ENCODE measurements at places on chromosomes 2 and 18.
A peak's percentile ranks its signal among the peaks of the same experiment; 100 is the strongest.

GRCh38 chr2:240232264-240232915, 91.9 kb upstream of the OTOS start:
- DNase-seq = no peak

GRCh38 chr2:160901613-160902012, 258.6 kb upstream of the TANK start:
- DNase-seq = no peak

- no peak for DNase-seq
These were observed 249.8 kb downstream of the CYP26B1 start for GRCh38 chr2:71897836-71898235.

- no peak for DNase-seq
These were observed 208.1 kb downstream of the ASB1 start for GRCh38 chr2:238634701-238635357.

DNA sequence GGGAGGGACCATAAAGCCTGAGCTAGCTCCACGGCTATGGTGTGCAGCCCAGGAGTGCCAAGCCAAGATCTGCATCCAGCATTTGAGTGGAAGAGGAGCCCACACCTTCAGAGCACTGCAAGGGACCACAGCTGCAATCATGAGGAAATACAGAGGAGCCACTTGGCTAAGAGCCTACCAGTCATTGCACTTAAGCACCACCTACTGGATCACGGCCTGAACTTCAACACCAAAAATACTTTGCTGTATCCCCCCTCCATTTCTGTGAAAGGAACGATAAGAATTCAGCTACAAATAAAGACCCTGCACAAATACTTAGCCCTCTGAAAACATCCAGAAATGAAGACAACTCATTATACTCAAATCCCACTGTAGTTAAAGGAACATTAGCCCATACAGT, 545.3 kb downstream of the TSN start:
- DNase-seq = no peak

GRCh38 chr2:160406591-160407392, 86.8 kb downstream of the RBMS1 start:
- DNase-seq = peak; percentile 48

DNA sequence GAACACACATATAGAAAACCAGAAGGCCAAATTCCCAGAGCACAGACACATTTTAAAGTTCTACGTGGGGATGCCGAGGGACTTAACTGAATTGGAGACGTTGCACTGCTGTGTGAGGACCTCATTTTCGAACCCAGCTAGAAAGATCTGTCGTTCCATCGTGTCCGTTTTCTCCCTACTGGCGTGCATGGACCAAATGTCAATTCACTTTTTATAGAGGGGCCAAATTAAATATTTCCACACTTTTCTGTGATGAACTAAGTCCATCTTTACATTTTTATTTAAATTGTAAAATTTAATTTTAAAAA, 692 bp upstream of the TSHZ1 start:
- DNase-seq = no peak

DNA sequence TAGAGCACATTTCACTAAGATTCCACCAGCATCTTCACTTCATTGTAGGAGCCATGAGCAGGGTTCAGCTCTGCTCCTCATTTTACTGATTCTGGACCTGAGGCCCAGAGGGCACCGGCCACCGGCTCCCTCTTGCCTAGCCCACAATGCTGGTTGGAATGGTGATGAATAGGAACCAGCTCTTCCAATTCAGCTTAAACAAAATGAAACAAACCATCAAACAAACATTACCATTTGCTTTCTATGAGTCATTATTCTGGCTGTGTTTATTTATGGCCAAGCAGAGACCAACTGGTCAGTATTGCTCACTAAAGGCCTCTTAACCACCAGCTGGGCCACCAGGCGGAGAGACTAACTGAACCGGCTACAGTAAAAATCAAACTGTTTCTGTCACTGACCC, 176.7 kb downstream of the MTX2 start:
- DNase-seq = no peak

- DNase-seq = no peak
These were observed 43.6 kb downstream of the SCN9A start for GRCh38 chr2:166332106-166332505.

GRCh38 chr2:86617738-86618137, 5.9 kb downstream of the RNF103 start:
- no peak for DNase-seq

DNA sequence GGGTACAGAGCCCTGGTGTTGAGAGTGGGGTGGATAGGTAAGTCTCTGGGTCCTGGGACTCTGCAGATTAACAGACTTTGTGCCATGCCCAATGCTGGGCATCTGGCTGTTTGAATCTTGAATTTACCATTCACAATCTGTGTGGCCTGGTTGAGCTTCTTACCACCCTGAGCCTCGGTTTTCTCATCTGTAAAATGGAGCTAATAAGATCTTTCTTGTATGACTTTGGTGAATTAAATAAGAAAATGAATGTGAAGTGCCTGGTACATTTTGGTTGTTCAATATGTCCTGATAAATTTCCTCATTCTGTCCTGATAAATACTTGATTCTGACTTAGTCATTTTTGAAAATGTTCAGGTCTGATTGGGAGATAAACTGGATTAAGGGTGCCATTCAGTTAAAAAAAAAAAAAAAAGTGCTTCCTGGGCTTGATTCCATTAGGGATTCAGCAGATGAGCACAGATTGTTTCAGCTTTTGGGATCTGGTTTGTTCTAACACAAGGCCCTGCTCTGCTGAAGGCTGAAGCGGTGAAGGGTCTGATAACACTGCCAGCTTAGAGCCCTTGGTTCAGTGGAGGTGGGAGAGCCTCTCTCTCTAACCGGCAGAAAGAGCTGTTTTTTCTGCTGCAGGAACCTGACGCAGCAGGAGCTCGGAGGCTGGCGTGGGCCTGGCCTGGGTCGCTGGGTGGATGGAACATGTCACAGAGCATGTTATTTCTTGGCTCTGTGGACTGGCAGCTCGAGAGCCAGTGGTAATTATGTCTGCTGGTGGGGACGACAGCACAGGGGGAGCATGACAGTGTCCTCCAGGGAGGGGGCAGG, 84.5 kb upstream of the MCFD2 start:
- no peak for DNase-seq

GRCh38 chr2:220452561-220452960, 825.1 kb downstream of the SLC4A3 start:
- DNase-seq = no peak

DNA sequence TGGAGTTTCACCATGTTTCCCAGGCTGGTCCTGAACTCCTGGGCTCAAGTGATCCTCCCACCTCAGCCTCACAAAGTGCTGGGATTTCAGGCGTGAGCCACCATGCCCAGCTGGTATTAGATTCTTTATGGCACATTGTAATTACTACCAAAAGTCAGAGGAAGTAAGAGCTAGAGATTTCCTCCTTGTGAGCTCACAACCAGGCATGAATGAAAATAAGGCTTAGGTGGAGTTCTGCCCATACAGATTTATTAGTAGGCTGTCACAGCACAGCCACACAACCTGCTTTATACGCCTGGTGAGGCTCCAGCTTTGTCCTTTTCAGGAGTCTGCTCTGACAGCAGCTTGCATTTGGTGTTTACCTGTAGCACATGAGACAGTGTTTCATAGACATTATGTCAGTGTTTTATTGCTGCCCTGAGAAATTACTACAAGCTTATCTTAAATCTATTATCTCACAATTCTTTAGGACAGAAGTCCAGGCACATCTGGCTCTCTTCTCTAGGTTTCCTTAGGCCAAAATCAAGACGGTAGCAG, 156.6 kb downstream of the TANC1 start:
- no peak for DNase-seq

- DNase-seq = no peak
These were observed 224.1 kb upstream of the PXDN start for GRCh38 chr2:1968209-1968987.

- no peak for DNase-seq
These were observed 1221.0 kb downstream of the SUCLG1 start for GRCh38 chr2:83238111-83238510.

DNA sequence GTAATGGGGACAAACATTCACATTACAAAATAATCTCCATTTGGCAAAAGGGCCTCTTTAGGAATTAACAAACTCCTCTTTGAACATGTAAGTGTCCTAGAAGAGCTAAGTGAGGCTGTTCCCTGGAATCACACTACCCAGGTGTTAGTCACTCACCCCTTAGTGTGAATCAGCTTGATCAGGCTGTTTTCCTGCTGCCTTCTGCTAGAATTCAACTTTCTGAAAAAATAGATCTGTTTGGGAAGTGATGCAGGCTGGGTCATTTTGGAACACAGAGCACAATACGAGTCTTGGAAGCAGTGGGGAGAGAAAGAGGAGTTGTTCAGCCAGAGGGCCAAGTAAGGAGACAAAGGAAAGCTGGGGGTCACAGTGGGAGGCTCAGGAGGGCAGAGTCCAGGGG, 40.0 kb downstream of the TTC32 start:
- no peak for DNase-seq

GRCh38 chr2:217610401-217610814, 392.4 kb downstream of the TNS1 start:
- peak; percentile 31 for DNase-seq

DNA sequence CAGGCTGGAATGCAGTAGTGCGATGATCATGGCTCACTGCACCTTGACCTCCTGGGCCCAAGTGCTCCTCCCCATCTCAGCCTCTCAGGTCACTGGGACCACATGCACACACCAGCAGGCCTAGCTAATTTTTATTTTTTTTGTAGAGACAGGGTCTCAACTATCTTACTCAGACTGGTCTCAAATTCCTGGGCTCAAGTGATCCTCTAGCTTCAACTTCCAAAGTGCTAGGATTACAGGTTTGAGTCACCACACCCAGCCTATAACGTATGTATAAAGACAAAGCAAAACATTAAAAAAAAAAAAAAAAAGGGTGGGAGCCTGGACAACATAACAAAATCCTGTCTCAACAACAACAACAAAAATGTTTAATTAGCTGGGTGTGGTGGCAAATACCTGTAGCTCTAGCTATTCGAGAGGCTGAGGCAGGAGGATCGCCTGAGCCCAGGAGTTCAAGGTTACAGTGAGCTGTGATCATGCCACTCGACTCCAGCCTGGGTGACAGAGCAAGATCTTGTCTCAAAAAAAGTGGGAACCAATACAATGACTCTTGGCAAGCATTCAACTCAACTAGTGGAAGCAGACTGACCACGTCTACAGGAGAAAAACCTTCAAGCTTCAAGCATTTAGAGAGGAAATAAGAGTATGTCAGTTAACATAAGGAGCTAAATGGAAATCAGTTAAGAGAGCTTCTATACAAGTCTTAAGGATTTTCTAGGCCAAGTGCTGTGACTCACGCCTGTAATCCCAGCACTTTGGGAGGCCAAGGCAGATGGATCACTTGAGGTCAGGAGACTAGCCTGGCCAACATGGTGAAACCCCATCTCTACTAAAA, 2.6 kb downstream of the GTF3C2 start:
- no peak for DNase-seq

- no peak for DNase-seq
These were observed 197.0 kb downstream of the STK39 start for GRCh38 chr2:168050377-168050776.

DNA sequence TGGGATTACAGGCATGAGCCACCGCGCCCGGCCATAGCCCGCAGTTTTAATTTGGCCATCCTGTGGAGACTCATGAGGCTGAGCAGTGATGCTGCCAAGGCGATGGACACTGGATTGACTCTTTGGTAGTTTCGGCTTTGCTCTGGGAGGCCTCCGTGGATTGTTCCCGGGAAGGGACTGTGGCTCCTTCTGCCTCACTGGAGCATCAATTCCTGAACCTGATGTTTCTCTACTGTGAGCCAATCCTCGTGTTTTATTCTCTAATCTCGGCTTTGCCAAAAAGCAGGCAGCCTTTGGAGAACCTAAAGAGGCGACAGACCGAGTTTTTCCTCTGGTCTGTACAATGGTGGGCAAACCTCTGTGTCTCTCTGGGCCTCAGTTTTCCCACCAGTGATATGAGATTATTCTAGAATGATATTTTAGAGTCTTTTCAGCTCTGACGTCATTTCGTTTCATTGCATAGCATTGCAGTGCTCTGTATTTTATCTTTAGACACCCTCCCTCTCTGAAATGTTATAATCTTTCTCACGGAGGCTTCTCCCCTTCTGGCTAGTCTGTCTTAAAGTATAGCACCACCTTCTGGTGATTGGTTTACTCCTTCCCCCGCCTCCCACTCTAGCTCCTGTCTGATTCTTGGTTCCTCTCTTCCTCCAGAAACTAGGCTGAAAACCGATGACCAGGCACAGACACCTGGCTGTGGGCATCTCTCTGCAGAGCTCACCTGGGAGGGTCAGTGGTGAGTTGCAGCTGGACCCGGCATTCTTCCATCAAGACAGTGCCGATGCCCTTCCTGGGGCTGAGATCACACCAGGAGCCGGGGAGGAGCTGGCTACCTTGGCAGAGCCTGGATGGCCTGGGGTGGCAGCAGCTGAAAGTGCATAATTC, 341.3 kb downstream of the MYCN start:
- DNase-seq = no peak

GRCh38 chr2:9403924-9404323, 19.4 kb downstream of the ITGB1BP1 start:
- DNase-seq = no peak

DNA sequence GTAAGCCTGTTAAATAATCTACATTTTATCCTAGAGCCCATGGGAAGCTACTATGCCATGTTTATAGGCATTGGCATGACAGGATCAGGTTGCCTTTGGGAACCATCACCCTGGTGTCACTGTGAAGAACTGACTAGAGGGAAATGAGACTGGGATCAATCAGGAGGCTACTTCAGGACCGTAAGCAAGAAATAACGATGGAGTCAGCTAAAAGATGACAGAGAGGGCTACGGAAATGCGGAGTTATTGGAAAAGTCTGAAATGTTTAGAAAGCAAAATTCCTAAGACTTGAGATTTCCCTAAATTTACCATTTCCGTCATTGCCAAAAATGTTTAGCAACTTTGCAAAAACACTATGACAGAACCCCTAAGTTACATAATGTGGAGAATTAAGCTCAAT, 50.2 kb downstream of the TTC21B start:
- no peak for DNase-seq

- no peak for DNase-seq
These were observed 22.3 kb downstream of the CUL3 start for GRCh38 chr2:224562831-224563230.

DNA sequence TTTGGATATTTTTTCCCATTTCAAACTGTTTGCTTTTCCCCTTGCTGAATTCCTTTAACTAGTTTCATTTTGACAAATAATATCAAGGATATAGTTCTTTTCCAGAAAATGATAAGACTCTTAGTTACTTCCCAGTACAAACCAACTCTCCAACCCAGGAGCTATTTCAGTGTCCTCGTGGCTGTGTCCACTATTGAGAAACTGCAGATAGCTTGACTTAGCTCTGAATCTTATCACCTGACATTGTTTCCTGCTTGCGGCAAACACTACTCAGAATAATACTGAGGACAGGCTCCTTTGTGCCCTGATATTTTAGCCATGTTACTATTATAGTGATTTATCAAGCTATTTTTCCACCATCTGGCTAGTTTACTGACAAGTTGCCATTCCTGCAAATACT, 74.6 kb downstream of the KLF7 start:
- DNase-seq = no peak

DNA sequence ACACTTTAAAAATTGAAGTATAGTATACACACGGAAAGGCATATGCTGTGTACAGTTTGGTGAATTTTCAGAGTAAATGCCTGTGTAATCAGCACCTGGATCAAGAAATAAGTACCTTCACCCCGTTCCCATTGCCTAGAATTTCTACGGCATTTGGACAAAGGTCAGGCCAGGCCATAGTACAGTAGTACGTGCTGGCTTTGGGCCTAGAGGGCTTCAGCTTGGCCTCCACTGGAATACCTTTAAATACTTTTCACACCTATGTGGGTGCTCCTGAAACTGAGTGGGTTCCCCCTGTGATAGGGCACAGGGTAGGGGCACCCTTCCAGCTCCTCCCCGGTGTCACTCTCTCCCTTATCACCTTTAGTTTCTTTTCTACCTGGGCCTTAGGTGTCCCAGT, 26.5 kb downstream of the TET3 start:
- DNase-seq = no peak

GRCh38 chr2:42906557-42907411, 114.4 kb upstream of the HAAO start:
- no peak for DNase-seq

All from T-helper 2 cell (primary cell).